ENCODE measurements at places on chromosomes 5 and 9. TPM values are rescaled to one million over a fixed set of nuclear protein-coding genes. Genes with fewer than 3 reads are reported as not detected.

The SPATA9 gene
- total RNA-seq: not detected

The PPP3R2 gene
- total RNA-seq: 3.3 TPM

The IQGAP2 gene
- total RNA-seq: 64.9 TPM

DNA sequence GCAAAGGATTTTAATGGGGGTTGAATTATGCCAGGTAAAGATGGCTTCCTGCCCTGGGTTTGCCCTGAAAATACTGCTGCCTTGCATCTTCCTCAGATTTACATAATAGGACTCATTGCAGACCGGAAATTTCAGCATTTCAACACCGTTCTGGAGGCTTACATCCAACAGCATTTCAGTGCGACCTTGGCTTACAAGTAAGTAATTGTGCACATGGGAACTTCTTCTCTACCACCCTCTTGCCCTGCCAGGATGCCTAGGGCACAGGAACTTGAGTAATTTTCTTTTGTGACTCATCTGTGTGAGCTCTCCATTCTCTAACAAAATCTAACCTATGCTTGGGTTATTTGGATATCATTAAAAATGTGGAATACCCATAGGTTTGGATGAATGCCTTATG, 80.2 kb downstream of the DOCK2 start:
- H3K4me3 ChIP-seq: no peak overlapping the region
- no peaks in the 10 kb centered on the region for H3K4me1 ChIP-seq
- H3K27me3 ChIP-seq: no peaks in the 10 kb centered on the region
- no peak overlapping the region for H3K27ac ChIP-seq
- H3K36me3 ChIP-seq: no peaks in the 10 kb centered on the region

DNA sequence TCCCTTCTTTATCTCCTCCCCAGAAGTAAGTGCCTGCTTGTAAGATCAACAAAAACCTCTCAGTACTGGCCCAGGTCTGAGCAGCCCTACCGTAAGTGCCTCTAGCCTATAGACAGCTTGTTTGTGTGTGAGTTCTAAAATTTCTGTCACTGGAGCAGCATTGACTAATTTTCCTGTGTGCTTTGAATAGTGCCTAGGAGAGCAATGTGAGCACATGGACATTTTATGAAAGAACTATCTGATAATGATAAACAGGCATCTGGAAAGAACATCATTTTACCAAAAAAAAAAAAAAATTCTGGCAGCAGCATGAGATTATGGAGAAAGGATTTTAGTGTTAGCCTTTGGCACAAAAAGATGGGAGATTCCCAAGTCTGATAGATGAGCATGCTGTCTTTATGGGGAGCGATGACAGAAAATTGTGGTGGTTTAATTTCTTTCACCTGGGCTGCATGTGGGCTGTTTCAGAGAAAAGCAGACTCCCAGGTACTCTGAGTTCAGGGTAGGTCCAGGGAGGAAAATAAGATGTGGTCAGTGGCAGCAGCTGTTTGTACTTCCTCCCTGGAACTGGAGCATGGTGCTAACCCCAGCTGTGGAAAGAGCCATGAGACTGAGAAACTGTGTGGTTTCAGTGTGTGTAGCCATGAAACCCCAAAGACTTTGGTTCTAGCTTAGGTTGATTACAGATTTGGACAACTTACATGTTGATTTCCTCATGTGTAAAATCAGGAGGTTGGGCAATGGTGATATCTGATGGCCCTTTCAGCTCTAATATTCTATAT, 419.9 kb downstream of the NTRK2 start:
- no peaks in the 10 kb centered on the region for H3K36me3 ChIP-seq
- H3K27ac ChIP-seq: no peak overlapping the region

Measured in prostate gland (tissue), 2 donors.